ENCODE measurements at places on chromosomes 6 and 20.

DNA sequence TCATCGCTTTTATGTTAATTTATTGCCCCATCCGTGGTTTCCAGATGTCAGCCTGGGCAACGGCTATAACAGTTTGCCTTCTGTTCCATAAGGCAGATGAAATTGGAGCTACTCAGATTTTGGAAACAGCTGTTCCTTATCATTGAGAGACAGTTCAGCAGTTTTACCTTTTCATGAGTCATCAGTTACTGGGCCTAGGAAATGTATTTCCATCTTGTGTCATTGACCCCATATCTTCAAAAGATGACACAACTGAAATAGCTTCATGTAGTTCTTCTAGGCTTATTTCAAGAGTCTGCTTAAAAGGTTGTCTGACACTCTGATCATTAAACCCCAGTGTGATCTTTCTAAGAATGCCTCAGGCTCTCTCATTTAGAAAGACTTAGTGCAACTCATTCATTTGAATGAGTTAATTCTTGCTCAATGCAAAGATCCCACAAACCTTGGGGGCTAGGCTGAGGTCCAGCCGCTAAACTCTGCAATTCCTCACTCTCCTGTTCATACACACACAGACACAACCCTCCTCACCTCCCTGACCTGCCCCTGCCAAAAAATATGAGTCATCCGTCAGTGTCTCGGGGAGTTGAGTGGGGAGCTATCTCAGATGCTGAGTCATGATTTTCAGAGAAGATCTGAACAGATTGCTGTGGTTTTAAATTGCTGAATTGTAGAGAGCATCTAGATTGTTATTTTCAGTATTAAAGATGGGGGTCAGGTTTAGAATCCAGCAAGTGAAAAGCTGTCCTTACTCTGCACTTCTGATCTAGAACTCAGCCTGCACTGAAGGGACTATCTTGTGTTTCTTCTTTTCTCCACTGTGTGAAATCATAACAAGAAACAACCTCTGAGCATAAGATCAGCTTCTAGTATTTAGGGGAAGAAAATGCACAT, 61.8 kb downstream of the RPP40 start:
- DNase-seq: no peak

GRCh38 chr6:63941747-63942470, 306.3 kb downstream of the PHF3 start:
- DNase-seq: no peak

DNA sequence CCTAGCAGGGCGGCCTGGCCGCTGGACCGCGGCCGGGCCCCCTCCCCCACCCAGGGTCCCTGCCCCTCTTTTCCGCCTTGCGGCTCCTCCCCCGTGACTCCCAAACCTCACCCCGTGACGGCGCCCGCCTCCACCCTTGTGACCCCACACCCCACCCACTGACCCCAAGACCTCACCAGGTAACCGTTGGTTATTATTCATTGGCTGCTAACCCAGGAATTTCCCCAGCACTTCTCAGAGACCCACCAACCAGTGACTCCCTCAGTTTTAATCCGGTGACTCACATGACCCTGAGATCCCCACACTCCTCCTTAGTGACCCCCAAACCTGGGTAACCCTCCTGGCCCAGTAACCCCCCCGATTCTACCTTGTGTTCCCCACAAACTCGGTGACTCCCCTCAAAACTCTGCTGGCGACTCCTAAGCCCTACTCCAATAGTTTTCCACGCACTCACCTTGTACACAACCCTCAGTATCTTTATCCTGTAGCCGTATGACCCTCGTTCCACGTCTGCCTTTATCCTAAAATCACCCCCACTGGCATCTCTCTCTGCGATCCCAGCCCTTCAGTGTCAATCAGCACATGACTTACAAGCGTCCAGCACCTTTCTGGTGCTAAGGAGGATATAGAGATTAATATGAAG, 534 bp downstream of the ZNF76 start:
- peak; percentile 38 for DNase-seq

DNA sequence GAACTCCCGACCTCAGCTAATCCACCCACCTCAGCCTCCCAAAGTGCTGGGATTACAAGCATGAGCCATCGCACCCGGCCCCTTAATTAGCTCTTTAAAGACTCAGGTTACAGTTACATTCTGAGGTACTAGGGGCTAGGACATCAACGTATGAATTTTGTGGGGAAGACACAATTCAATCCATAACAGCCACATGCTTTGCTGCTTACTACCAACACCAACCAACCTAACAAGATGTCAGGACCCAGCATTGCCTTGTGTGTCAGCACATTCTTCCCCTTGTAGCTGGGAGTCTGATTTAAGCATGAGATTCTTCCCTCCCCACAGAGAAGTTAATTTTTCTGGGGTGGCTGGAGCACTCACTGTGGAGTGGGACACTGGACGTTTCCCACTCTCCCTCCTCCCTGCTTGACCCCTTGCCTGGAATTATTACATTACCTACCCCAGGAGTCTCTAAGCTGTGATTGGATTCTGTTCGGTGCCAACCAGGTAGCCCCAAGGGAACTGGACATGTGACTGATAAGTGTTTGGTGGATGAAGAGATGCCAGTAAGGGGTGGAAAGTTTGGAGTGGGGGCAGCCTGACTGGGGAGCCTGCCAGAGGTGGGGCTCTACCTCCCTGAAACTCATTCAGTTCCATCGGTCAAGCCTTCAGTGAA, 5.6 kb upstream of the PXMP4 start:
- no peak for DNase-seq

DNA sequence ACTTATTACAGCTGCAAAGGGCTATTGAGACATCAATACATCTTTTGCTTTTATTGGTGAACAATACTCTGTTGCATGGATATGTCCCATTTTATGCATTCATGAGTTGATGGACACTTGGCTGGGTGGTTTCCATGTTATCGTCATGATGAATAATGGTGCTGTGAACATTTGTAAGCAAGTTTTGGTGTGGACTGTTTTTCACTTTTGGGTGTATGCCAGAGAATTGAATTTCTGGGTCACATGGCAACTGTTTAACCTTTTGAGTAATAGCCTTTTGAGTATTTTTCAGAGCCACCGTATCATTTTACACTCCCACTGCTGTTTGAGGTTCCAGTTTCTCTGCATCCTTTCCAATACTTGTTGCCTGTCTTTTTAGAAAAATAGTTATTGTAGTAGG, 107.0 kb downstream of the JARID2 start:
- DNase-seq: no peak

GRCh38 chr6:160882006-160882405, 109.6 kb upstream of the MAP3K4 start:
- DNase-seq: no peak

DNA sequence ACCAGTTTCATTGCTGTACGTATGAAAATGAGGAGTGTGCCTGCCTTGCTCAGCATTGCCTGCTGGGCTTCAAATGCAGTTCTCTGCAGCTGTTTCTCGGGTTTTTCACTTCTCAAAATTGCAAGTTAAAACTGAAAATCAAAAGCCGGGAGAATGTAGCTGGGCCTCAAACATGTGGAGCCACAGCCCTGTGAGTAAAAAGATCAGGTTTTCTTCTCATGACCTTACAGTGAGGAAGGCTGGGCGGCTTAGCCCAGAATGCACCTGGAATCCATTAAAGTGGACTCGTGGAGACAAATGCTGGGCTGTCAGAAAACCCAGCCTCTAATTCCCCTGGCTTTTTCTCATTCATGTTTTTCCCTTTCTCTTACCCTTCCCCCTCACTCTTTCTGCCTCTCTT, 34.4 kb downstream of the DSE start:
- DNase-seq: no peak

Measured in activated naive CD8-positive, alpha-beta T cell treated with anti-CD3 and anti-CD28 coated beads, Interleukin-2, amount 50 U/mL, for 16 hours (primary cell).